Activated CD4-positive, alpha-beta T cell treated with anti-CD3 and anti-CD28 coated beads for 48 hours (primary cell): ENCODE measurements at places on chromosomes 5 and 9.
A peak's percentile ranks its signal among the peaks of the same experiment; 100 is the strongest.

DNA sequence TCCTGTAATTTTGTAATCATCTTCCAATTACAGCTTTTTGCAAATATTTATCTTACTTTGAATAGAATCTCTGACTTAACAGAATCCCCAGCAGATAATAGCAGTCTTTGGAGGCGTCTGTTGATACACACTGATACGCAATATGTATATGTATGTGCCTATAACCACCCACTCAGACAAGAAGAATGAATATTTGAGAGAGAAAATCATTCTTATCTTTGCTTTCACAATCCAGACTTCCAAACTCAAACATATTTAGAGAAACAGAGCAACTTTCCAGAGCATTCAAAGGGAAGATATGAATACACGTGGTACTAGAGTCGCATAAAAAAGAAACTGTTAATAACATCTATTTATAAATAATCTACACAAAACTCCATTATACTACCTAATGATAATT lies 6.1 kb downstream of the RORB start:
- DNase-seq: no peak

- no peak for DNase-seq
Measured at GRCh38 chr5:167061695-167062094, 1229.8 kb upstream of the WWC1 start.

GRCh38 chr5:178336889-178337288 lies 104.3 kb upstream of the PHYKPL start:
- DNase-seq: no peak

DNA sequence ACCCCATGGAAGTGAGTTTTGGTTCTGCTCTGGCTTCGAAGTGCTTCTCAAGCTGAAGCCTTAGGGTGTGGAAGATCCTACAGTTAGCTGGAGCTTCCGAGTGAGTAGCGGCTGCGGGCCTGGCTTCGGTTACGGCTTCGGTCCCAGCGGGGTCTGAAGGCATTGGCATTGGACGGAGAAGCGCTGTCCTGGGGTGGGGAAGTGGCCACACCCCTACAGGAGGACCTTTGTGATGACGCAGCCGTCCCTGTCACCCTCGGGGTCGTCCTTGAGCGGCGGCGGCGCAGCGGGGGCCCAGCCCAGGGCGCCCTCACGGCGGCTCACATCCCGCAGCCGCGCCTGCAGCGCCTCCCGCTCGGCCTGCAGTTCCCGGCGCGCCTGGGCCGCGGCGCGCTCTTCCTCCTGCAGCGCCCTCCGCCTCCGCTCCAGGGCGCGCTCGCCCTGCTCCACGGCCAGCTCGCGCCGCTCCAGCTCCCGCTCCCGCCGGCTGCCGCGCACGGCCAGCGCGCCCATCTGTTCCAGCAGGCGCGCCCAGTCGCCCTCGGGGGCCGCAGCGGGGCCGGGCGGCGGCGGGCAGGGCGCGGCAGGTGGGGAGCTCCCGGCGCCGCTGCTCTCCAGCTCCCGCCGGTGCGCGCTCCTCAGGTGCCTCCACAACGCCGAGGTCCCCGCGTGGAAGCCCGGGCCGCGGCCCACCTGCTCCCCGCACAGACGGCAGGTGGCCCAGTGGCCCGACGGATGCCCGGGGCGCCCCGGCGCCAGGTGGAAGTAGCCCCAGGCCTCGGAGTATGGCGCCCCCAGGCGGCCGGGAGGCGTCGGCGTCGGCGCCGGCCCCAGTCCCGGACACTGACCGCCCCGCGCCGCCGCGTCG lies 9.9 kb downstream of the ZBED3 start:
- DNase-seq: peak; percentile 73

DNA sequence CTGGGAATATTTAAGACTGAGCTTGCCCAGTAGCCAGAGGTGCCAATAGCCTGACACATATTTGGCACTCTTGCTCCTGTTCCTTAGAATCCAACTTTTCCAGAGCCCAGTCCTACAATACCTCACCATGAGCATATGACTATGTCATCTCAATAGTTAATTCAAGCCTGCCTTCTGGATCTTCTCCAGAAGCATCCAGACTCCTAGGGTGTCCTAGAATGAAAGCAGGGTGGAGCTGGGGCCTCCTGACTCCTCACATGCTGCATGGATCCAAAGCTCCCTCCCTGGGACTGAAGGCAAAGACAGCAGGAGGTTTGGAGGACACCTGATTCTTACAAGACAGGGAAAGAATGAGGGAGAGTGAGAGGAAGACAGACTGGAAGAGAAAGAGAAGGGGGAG lies 37.9 kb downstream of the SH3TC2 start:
- DNase-seq: no peak

DNA sequence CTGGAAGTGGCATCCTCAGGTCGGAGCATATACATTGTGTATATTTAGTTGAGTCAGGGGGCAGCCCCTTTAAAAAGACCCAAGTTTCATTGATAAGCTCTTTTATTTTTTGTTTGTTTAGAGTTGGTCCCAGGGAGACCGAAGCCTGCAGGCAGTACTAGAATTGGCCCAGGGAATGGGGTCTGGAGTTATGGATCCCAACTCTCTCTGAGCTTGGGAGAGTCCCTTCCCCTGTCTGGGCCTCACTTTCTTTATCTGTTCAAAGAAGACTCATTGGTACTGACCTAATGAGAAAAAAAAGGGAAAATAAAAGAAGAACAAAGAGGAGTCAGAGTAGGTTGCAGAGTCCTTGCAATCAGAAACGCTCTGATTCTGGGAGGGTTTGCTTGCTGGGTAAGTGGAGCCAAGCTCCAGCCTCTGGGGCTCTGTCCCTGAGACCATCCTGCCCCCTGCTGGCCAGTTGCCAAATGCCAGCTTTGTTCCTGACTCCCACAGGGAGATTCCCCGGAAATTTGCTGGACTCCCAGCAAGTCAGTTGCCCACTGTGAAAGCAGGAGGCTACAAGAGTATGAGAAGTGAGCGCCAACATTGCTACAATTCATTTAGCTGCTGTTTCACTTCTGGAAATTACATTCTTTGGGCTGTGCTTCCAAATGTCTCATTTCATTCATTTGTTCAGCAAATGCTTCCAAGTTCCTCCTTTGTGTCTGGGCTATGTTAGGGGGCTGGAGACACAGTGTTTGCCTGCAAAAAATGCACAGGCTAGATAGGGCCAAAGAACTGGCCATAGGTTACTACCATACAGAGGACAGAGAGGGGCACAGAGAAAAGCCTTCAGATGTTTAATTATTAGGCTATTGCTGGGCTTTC lies 156.2 kb downstream of the MELK start:
- DNase-seq: peak; percentile 82

DNA sequence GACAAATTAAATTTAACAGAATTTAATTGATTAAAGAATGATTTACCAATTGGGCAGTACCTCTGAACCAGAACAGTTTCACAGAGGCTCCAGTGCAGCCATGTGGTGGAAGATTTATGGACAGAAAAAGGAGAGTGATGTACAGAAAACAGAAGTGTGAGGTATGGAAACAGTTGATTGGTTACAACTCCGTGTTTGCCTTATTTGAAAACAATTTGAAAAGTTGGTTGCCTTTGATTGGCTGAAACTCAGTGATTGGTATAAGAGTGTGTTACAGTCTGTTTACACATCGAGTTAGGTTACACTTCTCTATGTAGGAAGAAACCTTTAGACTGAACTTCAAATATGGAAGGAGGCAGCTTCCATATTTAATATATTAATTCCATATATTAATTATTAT lies 30.1 kb downstream of the KIAA1958 start:
- DNase-seq: no peak

DNA sequence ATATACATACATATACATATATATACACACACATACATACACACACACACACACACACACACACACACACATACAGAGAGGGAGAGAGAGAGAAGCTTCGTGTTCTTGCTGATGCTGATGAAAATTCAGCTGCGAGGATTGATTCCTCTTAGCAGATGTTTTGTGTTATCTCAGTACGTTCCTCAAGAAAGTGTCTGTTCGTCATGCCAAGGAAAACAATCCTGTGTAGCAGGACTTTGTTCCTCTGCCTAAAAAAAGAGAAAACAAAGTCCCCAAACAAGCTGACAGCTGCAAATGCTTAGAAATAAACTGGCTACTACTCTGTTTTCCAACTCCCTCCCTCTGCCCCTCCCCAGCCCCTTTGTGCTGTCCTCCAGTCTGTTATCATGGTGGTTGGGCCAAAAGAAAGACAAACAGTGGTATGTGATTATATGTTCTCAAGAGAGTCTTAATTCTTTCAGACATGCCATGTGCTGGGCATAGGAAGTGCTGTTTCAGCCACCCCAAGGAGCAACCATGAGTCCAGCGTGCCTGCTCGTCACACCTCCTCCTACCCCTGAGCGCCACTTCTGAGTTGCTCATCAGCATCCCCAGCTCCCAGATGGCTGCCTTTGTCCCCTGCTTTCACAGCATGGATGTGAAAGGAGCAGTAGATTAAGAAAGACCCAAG lies 71.5 kb upstream of the EQTN start:
- DNase-seq: no peak

DNA sequence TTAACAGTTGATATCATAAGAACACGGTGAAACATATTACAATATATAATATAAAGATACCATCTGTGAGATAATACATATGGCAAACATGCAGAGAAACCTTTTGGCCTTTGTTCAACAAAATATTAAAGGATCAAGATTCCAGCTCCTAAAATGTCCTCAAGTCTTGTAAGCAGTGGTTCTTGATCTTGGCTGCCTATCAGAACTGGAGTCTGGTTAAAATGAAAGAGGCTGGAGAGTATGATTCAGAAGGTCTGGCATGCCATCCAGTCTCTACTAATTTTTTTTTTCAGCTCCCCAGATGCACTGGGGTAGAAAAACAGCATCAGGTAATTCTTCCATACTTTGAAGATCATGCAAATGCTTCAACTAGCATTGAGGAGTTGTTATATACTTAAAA lies 83.2 kb downstream of the TNC start:
- DNase-seq: no peak

DNA sequence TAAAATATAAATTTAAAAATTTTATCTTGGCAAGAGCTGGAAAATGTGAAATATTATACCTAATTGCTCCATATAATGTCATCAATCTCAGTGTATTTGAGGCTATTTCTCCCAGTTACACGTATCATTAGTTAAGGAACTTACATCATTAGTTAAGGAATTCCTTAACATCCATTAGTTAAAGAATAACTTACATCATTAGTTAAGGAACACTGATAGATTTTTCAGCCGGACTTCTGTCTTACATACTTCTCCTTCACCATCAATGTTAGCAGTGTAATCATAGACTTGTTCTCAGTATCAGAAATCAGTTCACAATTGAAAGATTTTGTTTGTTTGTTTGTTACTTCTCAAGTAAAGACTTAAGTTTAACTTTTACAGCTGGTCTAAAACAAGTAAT lies 524.4 kb upstream of the CHD1 start:
- no peak for DNase-seq

DNA sequence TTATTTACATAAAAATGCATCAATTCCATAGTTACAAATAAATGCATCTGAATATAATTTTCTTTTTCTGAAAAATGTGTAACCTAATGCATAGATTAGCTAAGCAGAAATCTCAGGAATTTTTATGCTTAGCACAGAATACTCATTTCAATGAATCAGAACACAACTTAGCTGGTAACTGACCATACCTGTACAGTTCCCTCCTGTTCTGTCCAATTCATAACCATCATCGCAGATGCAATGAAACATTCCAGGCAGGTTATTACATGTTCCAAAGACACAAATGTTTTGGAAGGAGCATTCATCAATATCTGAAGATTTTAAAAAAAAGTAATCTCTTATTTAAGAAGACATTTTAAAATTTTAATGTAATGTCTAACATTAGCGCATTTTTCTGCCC lies 219.4 kb downstream of the FBN2 start:
- no peak for DNase-seq

DNA sequence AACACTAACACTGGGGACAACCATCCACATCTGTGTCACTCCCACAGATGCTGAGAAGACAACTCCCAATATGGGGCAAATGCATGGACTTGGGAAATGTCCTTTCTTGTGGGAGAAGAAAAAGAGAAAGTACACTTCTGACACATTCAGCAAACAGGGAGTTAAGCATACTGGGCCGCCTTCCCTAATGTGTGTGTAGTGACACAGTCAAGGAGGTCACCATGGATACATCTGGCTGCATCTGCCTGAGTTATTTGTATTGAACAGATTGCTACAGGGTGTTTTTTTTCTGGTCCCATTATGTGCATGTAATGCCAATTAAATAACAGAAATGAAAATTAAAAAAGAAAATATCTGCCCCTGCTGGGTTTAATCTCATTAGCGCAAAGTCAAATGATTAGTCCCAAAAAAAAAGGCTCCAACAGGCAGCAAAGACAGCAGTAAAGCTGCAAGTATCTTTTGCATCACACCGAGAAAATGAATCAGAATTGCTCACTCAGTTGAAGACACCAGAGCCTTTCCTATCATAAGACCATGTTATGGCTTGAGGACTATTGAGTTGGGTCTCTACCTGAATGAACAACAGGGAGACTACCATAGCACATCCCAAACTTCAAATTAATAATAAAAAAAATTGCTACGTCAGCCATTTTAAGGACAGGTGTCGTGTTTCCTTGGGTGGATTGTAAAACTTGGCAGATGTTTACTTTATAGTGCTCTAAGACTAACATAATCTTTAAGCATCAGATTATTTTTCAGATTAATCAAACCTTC lies 395.9 kb downstream of the DTWD2 start:
- DNase-seq: no peak

DNA sequence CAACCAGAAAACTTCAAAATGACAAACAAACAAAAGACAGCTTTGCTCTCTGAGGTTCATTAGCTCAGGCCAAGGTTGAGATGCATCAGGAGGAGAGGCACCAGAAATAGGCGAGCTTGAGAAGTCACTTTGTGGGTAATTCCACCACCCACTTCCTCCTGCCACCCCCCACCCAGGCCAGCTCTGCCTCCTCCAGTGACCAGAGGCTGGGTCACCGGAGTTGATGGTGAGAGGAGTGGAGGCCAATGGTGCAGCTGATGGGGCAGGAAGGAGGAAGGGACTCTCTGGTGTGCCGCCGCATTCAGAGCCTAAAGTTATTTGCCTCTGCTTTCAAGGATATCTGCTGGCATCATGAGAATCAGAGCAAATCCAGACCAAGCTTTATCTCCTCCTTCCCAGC lies 73.8 kb upstream of the ASTN2 start:
- DNase-seq: no peak

DNA sequence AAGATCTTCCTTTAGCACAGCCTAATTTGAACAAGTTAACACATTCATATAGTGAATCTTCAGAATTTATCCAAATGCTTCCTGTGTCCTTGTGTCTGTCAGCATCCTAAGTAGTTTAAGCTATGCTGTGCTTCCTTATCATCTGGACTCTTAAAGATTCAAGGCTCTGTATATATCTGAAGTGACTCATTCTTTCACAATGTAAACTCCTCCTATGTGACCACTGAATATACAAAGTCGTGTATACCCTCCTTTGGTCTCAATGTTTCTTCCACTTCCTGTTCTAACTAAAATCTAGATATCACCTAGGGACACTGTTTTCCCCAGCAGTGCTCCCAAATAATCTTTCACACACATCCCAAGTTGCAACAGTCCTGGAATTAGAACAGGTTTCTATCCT lies 935.7 kb upstream of the NUDT12 start:
- no peak for DNase-seq

GRCh38 chr5:126811515-126812198 lies 34.7 kb downstream of the LMNB1 start:
- DNase-seq: peak; percentile 47

GRCh38 chr5:175712681-175713085 lies 54.8 kb downstream of the HRH2 start:
- DNase-seq: no peak
